IMR-90 (cell line): ENCODE measurements at places on chromosomes 2 and 18.
A peak's percentile ranks its signal among the peaks of the same experiment; 100 is the strongest.

GRCh38 chr18:28607991-28608390 is 431.1 kb upstream of the CDH2 start:
- no peak for DNase-seq

- DNase-seq, result no peak
Measured at GRCh38 chr2:38504169-38504568, 98.6 kb downstream of the HNRNPLL start.

GRCh38 chr2:217277646-217278398 is 418.0 kb upstream of the TNP1 start:
- peak; percentile 100 for DNase-seq

- DNase-seq, result peak; percentile 35
Measured at GRCh38 chr2:24915796-24916195, 4.2 kb downstream of the ADCY3 start.

DNA sequence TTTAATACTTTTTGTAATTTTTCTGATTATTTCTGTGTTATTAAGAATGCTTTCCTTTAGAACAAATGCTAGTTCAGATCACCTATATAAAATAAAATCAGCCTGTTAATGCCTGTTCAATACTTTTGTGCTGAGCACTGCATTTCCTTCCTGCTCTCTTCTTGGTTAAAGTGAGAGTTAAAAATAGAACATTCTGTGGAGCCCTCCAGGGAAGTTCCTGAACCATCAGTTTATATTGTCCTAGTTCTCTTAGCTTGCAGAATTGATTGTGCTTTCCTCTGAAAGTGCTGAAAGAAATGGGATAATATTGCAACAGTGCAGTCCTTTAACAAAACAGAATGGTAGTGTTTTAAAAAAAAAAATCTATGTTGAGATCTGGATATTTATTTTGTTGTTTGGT is 74.6 kb upstream of the UBXN4 start:
- peak; percentile 34 for DNase-seq

- DNase-seq, result no peak
Measured at GRCh38 chr2:224638301-224638823, 53.2 kb upstream of the CUL3 start.

DNA sequence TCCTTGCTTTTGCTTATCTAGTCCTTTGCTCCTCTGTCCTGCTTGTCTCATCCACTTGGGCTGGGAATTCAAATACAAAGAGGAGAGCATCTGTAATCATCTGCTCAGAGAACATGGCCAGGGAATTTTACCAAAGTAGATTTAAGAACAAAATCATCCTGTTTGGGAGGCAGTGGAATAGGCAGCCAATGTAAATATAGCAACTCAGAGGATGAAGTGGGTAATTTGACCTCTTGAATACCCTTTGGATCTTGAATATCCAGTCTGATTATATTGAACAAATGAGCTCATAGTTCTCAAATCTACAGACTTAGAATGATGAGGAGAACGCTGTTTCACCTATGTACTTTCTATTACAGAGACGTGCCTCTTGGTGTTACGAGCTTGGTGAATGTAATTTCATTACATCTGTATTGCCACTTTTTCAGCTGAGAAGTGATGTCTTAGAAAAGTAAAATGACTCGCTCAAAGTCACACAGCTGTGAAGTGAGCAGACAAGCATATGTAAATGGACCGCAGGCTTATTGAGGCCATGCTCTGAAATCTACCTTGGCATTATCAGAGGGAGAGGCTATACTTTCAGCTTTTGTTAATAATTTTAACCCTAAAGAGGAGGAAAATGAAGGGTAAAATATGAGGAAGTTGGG is 266.3 kb downstream of the MTX2 start:
- DNase-seq, result no peak

DNA sequence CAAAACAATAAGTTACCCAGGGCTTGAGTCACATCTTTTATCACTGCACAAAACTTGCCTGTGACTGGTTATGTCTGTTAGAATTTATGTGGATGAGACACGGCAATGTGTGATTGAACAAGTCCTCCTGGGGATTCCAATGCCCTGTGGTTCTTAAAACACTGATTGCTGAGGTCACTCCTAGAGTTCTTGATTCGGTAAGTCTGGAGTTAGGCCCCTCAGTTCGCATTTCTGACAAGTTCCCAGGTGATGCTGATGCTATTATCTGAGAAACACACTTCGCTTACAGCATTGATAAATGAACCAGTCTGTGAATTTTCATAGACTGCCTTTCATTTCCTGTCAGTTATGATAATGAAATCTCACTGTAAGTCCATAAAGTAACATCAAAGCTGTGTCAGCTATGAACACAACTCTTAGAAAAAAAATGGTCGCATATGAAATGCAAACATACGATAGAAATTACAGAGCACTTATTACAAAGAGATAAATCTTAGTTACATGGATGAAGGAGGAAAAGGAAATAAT is 214.0 kb downstream of the DLGAP1 start:
- no peak for DNase-seq

GRCh38 chr2:19687017-19687659 is 214.6 kb downstream of the TTC32 start:
- peak; percentile 42 for DNase-seq

- DNase-seq, result no peak
Measured at GRCh38 chr2:190908532-190908931, 27.9 kb downstream of the GLS start.

DNA sequence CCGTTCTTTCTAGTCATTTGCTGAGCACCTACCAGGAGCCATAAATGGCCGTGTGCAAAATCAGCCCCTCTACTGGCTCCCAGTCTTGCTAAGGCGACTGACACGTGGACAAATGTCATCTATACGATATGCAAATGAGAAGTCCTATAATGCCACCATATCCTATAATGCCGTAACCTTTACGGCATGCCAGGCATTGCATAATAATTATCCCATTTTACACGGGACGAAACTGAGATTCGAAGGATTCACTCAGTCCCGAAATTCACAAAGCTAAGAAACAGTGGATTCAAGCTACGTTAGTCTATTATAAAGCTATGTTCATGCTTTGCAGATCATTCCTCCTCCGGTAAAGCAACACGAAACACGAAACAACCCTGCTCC is 34.1 kb upstream of the RNF149 start:
- no peak for DNase-seq

GRCh38 chr2:148459377-148459778 is 185.2 kb upstream of the EPC2 start:
- DNase-seq, result peak; percentile 33

DNA sequence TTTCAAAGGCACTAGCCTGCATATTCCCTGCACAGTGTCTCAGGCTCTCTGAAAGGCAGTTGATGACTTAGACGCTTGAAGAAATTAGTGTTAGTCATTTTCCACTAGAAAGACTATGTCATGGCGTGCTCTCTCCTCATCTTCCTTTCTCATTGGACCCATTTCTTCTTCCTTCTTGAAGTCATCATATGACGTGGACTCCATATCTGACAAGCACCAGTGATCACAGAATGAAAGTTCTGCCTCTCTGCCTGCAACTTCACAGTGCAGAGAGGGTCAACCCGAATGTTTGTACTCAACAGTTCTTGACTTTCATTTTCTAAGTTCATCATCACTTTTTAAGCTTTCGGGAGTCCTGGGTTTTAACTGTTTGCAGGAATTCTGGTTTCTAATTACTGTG is 63.7 kb upstream of the CYRIA start:
- DNase-seq, result no peak

DNA sequence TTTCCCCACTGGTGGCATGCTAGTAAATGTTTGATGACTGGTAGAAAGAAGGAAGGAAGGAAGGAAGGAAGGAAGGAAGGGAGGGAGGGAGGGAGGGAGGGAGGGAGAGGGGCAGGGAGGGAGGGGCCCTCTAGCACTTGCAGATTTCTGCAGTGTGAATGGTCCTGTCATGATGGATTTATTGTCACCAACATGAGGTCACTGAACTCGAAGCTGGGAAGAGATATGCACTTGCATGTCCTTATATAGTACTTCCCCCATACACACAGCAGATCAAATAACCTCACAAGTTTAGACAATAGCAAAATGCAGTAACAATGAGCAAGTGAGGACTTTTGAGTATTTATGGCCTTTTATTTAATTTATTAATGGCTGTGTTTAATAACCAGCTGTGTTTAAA is 44.5 kb upstream of the CXCR4 start:
- DNase-seq, result no peak

- peak; percentile 67 for DNase-seq
Measured at GRCh38 chr2:112547333-112547732, 5.1 kb downstream of the POLR1B start.

DNA sequence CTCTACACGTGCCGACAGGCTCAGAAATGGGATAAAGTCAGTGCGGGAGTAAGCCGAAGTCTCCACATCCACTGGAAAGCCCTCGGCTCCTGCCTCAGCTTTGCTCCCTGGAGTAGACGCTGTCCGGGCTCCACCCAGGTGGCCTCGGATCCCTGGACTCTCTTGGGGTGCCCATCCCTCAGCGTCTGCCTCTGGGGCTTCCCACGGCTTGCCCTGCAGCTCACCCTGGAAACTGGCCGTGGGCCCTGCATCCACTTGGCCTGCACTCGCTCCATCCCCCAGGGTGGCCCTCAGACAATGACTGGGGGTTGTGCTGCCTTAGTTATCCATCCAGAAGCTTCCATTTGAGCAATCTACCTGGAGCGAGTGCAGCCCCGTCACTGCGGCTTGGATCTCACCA is 36.2 kb upstream of the TAF1B start:
- DNase-seq, result no peak

DNA sequence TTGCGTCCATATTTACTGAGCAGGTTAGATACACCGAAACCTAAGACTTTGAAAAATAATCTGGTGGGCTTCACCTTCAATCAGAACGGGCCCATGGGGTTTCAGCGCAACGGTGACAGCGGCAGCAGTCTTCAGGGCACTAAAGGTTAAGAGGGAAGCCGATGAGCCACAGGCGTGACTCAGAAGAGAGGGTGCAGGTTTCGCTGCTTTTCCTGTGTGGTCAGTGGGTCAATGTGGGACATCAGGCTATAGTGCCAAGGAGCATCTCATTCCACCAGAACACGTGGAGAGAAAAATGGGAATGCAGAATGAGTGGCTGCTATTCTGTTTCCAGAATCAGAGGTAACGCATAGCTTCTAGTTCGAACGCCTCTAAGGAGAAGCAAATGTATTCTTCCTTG is 8.9 kb downstream of the PTGR3 start:
- no peak for DNase-seq

GRCh38 chr2:25492726-25493125 is 151.0 kb upstream of the DNMT3A start:
- DNase-seq, result no peak

GRCh38 chr2:44546459-44547127 is 184.8 kb downstream of the CAMKMT start:
- no peak for DNase-seq

GRCh38 chr2:36423172-36423571 is 67.6 kb downstream of the CRIM1 start:
- no peak for DNase-seq

GRCh38 chr2:126893606-126894005 is 5.1 kb upstream of the TEX51 start:
- DNase-seq, result no peak

DNA sequence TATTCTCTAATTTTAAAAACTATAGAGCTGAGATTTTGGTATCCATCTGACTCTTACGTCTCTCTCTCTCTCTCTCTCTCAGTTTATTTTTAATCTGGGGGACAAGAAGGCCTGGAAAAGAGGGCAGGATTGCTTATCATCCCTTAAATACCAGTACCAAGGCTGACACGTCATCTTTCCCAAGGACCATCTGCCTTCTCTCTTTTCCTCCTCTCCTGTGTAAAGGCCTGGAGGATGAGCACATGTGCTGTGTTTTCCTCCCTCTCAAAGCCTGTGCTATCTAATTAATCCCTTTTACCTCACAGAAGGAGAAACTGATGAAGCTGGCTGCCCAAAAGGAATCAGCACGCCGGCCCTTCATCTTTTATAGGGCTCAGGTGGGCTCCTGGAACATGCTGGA is 7.3 kb downstream of the IL37 start:
- no peak for DNase-seq

DNA sequence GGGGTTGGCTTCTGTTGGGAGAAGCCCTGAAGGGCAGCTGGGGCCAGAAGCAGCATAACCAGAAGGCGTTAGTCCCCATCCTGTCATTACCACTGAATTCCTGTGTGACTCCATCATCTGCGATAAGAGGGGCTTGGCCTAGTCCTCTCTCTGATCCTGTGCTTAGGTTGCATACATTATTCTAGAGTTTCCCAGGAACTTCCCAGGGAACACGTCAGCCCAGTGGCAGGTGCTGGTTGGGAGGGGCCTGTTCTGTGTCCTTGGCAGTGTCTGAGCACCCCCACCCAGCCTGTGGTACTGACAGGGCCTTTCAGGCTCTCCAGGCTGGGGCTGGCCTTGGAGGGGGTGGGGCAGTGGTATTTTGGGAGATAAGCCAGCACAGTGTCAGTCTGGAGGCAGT is 4.5 kb upstream of the TOGARAM2 start:
- DNase-seq, result peak; percentile 84

DNA sequence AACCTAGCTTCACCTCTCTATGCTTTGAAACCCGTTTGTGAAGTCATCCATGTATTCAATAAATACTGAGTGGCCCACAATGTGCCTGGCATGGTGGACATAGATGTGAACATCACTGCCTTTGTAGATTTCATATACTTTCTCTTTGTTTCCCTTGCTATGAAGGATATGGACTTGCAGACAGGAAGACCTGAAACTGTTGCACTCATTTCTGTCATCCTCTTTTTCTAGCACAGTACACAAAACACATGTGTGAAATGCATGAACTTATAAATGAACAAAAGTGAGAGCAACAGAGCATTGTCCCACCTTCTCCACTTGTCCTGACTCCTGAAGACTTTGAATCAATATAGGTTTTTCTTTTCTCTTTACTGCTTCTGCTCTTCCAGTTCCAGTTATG is 249.4 kb upstream of the LINC00305 start:
- DNase-seq, result no peak

GRCh38 chr2:50858156-50858555 is 173.8 kb downstream of the NRXN1 start:
- DNase-seq, result no peak

- DNase-seq, result peak; percentile 15
Measured at GRCh38 chr2:54161660-54162424, 46.4 kb downstream of the ACYP2 start.
